ENCODE measurements at places on chromosomes 3 and 15.

DNA sequence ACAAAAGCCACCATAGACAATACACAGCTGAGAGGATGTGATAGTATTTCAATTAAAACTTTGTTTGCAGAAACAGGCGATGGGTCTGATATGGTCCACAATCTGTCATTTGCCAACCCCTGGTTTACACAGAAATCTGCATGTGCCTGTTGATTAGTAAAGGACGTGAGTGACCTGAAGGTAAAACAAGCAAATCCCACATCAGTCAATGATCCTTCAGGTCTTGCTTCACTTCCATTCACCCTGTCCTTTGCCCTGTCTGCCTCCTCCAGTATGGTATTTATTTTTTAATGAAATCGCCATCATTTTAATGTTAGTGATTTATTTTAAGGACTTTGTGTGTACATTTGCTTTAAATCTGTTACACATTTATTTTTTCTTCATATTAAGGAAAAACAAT, 166.2 kb downstream of the FEZF2 start:
- no peak for DNase-seq

DNA sequence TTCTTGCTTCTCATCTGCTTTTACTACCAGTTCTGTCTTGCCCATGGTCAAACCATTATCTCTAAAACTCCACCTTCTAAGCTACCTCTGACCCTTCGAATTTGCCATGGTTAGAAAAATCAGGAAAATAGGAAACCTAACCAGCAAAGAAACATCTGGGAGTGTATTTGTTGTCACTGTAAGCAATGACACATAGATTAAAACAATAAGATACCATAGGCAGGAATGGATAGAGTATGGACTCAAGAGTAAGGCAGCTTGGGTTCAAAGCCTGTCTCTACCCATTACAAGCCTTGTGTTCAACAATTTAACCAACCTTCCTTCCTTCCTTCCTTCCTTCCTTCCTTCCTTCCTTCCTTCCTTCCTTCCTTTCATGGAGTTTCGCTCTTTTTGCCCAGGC, 34.9 kb downstream of the CRTC3 start:
- no peak for DNase-seq

DNA sequence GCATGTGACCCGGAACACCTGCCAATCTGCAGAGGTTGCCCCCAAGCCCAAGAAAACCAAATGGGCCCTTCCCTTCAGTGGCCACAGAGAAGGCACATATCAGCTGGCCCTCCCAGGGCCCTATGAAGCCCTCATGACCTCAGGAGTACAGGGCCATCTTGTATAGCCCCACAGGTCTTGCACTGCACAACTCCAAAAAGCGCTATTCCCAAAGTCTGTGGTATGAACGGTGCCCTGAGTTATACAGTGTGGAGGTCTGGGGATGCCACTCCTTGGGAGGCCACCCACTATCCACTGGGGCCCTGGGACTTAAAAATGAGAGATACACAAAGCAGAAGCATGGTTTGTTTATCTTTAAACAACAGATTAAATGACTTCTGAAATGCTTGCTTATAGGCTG, 61.5 kb downstream of the CAPN7 start:
- DNase-seq: no peak

GRCh38 chr15:65835447-65835846, 33.8 kb upstream of the RAB11A start:
- DNase-seq: no peak

GRCh38 chr15:91408476-91409076, 308.5 kb downstream of the SV2B start:
- no peak for DNase-seq

GRCh38 chr3:13670292-13670691, 121.4 kb downstream of the FBLN2 start:
- no peak for DNase-seq

- no peak for DNase-seq
These were observed 91.0 kb upstream of the TPRG1 start for GRCh38 chr3:189080745-189081144.

- no peak for DNase-seq
These were observed 12.0 kb downstream of the SLCO3A1 start for GRCh38 chr15:91865486-91865885.

GRCh38 chr3:139642996-139643395, 34.8 kb downstream of the NMNAT3 start:
- DNase-seq: no peak

DNA sequence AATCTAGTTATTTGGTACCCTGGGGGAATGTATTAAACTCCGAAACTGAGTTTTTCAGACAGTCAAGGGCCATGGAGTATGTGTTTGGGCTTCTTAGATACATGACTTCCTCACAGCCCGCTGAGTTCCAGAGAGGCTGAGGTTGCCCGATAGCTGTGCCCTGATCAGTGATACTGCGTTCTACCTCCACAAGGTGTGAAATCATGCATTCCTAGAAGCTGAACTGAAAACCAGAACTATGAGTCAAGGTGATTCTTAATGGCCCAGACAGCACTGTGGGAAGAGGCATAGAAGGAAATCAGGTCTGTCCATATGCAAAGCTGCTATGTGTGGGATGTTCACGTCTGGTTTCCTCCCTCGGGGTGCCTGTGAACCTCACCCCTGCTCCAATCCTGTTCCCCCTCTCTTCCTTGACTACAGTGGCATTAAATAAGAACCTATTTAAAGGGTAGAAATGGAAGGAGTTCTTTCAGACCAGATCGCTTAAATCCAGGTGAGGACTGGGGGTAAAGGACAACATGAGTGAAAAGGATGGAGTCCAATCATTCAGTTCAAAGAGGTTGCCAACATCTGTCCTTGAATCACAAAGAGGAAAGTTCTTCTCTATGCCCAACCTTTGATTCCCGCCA, 74.3 kb downstream of the MYO1E start:
- no peak for DNase-seq

GRCh38 chr3:48247401-48247811, 6.5 kb downstream of the ZNF589 start:
- DNase-seq: no peak

GRCh38 chr3:169337500-169338078, 325.9 kb downstream of the MECOM start:
- no peak for DNase-seq

Data from T-helper 2 cell (primary cell).